Cortex of kidney (tissue), 1 donor: ENCODE measurements at places on chromosomes 2 and 18.

GRCh38 chr2:222295368-222296062, 3.3 kb downstream of the PAX3 start:
- no peak for DNase-seq

GRCh38 chr2:241036397-241036963, 38.1 kb downstream of the SNED1 start:
- DNase-seq, result no peak

DNA sequence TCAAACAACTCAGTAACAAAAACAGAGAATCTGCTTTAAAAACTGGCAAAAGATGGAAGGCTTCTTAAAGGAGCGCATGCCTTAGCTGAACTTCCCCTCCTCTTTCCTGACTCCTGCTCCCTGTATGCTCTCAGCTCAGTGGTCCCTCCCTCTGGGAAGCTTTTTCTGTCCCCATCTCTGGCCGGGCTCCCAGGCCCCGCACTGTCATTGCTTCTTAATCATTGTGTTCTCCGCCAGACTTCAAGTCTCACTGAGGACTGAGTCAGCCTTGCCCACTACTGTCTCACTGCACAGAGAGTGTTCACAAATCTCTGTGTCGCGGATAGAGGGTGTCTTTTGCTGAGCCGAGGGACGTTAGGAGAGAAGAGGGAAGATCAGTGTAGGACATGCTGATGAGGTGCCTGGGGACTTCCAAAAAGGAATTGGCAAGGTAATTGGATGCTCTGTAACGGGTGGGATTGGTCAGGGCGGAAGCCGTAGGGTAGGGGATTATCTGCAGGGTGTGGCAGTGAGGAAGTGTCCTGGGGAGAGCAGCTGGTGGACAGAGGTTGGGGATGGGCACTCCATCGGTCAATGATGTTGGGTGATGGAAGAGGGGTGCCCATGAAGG, 16.2 kb downstream of the TOGARAM2 start:
- DNase-seq, result no peak

DNA sequence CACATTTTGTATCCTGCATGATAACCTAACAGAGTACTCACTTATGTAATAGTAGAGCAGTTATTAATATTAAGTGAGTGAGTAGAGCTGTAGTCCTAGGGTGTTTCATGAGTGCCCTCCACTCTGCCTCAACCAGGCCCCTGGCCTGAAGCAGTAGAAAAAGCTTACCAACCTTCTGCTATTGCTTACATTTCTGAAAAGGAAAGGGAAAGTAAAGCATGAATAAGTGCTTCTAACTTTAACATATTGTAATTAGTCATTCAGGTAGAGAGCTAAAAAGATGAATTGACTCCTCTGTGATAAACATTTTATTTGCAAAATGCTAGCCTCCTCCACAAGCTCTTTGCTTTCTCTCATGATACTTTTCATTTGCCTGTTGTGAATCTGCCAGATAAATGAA, 94.7 kb upstream of the RPE start:
- DNase-seq, result no peak

GRCh38 chr2:215498431-215498830, 62.6 kb upstream of the FN1 start:
- no peak for DNase-seq

DNA sequence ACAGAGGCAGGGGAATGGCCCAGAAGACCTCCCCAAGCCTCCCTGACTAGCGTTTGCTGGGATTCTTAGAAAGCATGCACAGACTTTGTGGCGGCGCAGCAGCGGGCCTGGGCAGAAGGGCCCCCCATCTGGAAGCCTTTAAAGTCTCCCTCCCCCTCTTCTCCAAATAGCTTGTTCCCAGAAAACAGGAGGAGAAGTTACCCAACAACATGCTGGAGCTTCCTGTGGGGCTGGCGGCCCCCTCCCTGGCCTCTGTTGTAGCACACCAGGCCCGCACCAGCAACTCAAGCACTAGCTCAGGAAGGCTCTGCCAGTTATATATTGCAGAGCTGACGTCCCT, 334.8 kb downstream of the DYSF start:
- DNase-seq, result no peak

DNA sequence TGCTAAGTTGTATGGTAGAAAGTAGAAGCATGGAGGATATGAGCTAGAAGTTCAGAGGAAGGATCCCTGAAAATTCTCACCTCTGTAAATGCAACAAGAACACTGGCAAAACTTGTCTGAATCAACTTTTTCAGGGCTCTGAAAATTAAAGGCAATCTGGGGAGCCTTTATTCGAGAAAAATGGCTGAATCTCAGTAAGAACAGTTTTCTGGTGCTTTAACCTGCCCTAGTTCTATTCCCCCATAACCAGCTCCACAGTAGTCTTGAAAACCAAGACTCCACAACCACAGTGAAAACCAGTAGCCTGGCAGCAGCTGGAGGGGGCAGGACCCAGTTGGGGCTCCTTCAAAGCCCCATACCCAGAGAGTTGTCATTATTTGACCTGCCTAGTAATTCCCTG, 42.6 kb downstream of the ALPK2 start:
- DNase-seq, result no peak

- no peak for DNase-seq
These were observed 148.3 kb downstream of the PLCL1 start for GRCh38 chr2:197952540-197953202.

- DNase-seq, result no peak
These were observed 708.4 kb downstream of the SATB2 start for GRCh38 chr2:198749364-198749763.

DNA sequence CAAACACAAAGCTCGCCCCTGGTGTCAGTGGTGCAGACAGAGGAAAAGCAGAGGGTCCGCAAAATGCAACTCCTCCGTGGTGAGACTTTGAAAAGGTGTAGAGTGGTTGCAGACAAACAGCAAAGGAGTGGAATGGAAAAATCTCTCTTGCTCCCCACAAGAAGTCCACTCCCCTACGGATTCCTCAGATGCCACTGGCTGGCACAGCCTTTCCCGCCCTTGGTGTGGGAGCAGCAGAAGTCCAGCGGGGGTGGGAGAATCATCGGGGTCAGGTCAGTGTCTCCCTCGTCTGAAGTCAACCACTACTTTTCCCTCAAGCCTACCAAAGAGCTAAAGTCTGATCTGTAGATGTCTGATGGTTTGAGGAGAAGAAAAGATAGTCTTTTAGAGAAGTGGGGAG, 22.3 kb upstream of the B3GNT7 start:
- DNase-seq, result no peak

DNA sequence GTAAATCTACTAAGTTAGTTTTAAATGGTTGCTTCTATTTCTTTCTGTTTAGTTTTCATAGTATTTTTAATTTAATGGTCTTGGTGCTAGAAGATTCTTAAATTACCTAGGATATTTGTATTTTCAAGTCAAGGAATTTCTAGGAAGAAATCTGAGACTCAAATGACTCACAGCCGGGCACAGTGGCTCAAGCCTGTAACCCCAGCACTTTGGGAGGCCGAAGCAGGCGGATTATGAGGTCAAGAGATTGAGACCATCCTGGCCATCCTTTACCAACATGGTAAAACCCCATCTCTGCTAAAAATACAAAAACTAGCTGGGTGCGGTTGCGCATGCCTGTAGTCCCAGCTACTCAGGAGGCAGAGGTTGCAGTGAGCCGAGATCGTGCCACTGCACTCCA, 95.5 kb downstream of the C2orf74 start:
- DNase-seq, result no peak

DNA sequence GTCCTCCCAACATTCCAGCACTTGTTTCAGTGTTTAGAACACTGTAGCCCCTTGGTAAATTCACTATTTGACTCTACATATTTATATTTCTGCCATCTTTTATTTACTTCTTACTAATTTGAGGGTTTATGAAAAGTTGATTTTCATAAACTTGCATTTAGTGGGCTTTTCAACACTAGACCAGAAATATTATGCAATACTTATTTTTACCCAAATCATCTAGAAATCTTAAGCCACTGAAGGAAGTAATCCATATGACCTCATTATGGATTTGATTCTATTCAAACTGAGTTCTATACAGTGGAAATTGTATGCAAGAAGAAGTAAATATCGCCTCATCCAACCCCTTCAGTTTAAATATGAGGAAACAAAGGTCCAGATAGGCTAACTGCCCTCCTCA, 92.6 kb upstream of the VRK2 start:
- DNase-seq, result no peak

- DNase-seq, result no peak
These were observed 256.9 kb upstream of the COPS8 start for GRCh38 chr2:236828820-236829219.

DNA sequence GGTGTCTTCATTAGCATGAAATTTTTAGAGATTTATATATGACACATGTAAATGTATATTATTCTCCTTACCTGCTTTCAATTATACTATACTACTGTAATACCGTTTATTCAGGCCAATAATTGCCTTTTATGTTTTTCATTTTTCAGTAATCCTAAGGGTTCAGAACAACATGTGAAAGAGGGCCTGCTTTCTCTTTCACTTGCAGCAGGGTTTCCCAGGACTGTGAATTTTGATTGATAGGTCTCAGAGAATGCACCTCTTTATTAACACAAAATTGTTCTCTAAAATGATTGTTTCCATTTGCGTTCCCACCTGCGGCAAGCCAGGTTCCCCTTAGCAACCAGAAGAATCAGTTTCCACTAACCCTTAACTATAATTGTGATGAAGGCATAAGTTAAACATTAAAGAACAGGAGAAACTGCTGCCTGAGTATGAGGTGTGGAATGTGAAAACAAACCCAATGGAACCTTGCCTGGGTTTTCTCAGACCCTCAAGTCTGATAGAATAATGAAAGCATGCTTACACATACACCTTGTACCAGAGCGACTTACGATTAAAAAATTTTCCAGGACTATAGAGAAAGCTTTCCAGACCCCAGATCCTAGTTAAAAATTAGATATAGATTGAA, 1591.2 kb upstream of the LRRTM1 start:
- no peak for DNase-seq

GRCh38 chr2:109272461-109272860, 143.5 kb downstream of the SH3RF3 start:
- DNase-seq, result no peak

- DNase-seq, result no peak
These were observed 31.9 kb upstream of the MAPRE3 start for GRCh38 chr2:26938399-26939118.

- DNase-seq, result no peak
These were observed 21.5 kb downstream of the PKP4 start for GRCh38 chr2:158478237-158478636.

- no peak for DNase-seq
These were observed at the start of gene LAMA3 for GRCh38 chr18:23689031-23689615. Gene LAMA3 (plus strand): TSS chr18:23689453. CDS start chr18:23689684, 231 bp downstream.

DNA sequence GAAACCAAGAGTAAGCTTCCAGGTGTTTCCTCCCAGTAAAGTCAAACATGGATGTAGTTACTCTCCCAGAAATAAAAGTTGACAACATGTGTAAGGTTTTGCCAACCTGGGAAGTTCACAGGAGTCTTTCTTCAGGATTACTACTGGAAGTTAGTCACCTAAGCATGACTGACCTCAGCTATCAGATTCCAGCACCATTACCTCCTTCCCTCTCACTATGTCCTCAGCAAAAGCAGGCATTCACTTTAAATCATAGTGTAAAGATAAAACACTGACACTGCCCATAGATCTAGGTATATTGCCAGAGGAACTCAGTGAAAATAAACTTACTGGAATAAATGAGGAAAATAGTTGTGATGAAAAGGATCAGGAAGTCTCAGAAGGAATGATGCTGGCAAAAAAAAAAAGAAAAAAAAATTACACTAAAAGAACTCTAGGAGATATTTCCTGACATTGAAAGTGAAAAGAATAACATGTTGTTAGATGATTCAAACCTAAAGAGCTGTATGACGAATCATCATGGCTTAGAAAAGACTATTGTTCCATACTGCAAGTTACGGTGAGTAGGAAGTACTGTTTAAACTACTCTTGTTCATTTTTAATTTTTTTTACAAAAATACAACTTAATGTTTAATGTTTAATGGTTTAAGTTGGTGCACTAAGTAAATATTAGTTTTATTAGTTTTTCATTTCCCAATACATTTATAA, 484.5 kb upstream of the ZNF804A start:
- no peak for DNase-seq
